Stimulated activated CD8-positive, alpha-beta memory T cell treated with anti-CD3 and anti-CD28 coated beads, Interleukin-7, amount 100 ng/mL, for 1 hour (primary cell): ENCODE measurements at places on chromosomes 5 and 9.
A peak's percentile ranks its signal among the peaks of the same experiment; 100 is the strongest.

- no peak for DNase-seq
Measured at GRCh38 chr5:73529081-73529480, 30.8 kb downstream of the BTF3 start.

DNA sequence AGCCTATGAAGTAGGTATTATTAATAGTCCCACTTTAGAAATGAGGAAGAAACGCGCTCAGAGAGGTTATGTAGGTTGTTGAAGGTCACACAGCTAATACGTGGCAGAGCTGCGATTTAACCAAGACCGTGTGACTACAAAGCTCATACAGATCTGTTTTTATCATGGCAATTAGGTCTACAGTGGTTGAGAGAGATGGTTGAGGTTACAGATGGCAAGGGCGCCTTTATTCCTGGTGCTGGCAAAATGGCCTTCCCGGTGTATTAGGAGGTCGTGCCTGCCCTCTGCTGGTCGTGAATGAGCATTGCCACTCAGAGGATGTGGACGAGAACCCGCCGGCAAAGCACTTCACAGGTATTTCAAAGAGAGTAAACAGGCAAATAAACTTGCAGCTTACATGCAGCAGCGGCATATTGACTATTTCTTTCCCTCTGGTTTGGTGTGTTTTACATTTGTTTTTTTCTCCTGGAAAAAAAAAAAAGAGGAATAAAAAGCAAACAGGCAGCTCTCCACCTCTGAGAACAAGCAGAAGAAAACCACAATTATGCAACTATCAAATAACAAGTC, 65.3 kb upstream of the EGFLAM start:
- peak; percentile 3 for DNase-seq

DNA sequence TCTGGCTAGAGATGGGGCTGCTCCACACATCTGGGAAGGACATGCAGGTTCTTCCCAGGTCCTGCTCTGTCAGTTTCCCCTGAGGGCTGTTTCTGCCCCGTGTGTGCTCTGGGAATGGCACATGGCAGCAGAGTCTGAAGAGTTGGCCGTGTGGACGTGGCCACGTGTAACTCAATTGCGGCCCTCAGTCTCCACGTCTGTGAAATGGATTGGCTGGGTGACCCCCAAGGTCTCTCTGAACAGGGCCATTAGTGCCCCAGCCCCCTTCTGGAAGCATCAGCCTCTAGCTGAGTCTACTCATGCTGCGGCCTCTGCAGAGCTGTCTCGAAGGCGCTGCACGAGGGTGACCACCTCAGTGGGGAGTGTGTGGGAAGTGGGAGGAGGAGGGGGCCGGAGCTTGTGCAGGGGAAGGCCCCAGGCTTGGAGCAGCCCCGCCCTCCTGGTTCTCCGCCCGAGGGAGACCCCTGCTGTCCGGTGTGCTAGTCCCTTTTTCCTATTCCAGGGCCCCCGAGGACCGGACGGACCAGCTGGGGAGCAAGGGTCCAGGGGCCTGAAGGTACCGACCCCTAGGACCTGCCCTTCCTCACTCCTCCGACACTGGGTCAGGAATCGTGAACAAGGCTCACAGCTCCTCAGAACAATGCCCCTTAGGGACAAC, 58.9 kb upstream of the ORM1 start:
- DNase-seq = no peak

- DNase-seq = no peak
Measured at GRCh38 chr9:98484162-98484561, 224.6 kb downstream of the GABBR2 start.

- no peak for DNase-seq
Measured at GRCh38 chr5:124869426-124870033, 123.1 kb upstream of the ZNF608 start.

- DNase-seq = no peak
Measured at GRCh38 chr9:83570359-83570758, 32.2 kb upstream of the FRMD3 start.

DNA sequence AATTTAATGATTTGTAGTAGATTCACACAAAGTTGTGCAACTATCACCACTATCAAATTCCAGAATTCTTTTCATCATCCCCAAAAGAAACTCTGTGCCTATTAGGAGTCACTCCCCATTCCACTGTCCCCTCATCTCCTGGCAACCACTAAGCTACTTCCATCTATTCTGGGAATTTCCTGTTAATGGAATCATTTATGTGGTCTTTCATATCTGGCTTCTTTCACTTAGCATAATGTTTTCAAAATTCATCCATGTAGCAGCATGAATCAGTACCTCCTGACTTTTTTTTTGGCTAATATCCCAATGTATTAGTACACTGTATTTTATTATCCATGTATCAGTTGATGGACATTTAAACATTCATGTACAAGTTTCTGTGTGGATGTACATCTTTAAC, 157.6 kb downstream of the TTC39B start:
- DNase-seq = no peak

- no peak for DNase-seq
Measured at GRCh38 chr9:123318961-123319421, 37.0 kb upstream of the CRB2 start.

- no peak for DNase-seq
Measured at GRCh38 chr5:78504704-78505677, 143.6 kb downstream of the LHFPL2 start.

- no peak for DNase-seq
Measured at GRCh38 chr5:158080112-158080511, 221.2 kb upstream of the CLINT1 start.

GRCh38 chr5:117539692-117540091, 965.1 kb upstream of the SEMA6A start:
- no peak for DNase-seq

- no peak for DNase-seq
Measured at GRCh38 chr5:111367115-111367514, 142.9 kb downstream of the CAMK4 start.

- no peak for DNase-seq
Measured at GRCh38 chr5:57741336-57741735, 258.7 kb upstream of the ACTBL2 start.

GRCh38 chr5:54902791-54903473, 82.5 kb downstream of the ESM1 start:
- DNase-seq = no peak

DNA sequence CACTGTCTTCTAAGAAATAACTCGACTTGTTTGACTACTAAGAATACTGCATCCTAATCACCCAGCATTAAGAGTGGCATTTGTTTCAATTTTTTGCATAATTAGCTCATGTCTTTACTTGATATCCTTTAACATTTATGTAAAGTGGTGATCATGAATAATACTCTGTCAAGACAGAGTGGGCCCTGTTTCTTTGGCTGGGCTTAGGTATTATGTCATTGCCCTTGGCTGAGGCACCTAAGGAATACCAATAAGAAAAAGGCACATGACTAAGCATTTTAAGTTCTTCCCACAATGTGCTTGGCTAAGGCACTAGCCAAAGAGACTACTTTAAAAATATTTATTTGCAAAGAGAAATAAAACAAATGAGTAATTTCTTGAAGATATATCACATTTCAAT, 308.1 kb downstream of the CTNND2 start:
- no peak for DNase-seq

DNA sequence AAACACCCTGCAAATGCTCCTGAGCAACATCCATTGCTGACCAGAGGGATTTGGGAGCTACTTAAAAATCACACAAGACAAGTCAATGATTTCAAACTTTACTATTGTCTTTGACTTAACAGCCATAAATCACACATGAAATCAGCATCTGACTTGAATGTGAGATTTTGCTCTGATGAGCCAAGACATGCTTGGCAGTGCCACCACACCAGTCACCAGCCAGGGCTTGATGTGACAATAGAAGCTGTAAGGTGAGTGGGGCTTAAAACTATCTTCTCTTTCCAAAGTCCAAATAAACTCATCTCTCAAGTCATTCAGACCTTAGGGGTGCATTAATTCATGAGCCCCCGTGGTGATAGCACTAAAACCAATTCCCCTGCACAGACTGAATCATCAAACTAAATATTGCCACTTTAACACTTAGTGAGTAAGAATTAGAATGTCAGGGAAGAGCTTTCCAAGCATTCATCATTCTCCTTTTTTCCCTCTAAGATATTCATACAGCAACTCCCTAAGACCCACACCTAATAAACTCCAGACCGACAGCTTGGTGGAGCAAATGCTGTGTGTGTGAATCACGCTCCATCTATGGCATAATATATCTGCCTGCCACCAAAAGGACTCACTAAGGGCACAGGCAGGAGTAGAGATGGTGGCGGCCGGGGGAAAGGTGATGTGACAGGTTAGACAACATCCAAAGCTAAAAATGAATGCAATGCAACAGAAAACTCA, 119.4 kb downstream of the SPOCK1 start:
- DNase-seq = no peak

DNA sequence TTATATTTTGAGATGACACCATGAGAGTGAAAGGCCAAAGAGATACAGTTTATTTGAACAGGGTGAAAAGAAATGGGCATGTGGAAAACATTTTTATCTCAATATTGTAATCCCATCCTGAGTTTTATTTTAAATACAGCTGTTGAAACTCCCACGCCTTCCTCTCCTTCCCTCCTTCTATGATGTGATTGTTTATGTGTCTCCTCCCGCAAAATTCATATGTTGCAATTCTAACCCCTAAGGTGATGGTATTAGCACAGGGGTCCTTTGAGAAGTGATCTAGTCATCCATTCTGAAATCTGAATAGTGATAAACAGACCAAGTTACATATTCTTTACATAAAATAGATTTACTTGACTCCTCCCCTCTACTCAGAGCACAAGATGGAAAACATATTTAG, 1275.4 kb upstream of the C9orf72 start:
- DNase-seq = no peak

- DNase-seq = no peak
Measured at GRCh38 chr9:118701985-118702384, 667.2 kb downstream of the BRINP1 start.

DNA sequence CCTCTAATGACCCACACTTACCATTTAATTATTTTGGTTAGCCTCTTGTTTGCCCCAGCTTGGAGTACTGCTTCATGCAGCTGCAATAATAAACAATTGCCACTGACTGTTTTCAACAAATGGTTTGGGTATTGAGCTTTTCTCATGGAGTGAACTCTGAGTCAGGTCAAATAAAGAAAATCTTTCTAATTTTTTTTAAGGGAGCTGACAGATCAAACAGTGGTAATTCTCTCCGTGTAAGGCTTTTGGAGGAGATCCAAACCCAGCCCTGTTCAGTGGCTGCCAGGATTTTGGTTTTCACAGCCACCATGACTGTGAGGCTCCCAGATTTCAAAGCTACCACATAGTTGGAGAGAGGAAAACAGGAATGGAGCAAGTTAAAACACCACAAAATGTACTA, 110.7 kb upstream of the EFNA5 start:
- no peak for DNase-seq

DNA sequence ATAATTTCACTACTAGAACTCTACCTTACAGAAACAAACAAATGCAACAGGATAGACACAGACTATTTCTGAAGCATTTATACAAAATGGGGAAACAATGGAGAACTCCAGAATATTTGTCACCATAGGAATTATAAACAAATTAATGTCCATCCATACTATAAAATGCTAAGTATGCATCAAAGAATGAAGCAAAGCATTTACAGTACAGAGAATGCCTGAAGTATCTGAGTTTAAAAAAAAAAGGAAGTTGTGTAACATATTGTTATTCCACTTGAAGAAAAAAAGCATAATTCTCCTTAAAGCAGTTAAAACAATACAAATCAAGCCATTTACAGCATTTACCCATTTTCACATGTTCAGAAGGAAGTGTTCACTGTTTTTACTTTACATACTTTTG, 53.0 kb downstream of the DROSHA start:
- no peak for DNase-seq

GRCh38 chr9:35937227-35937626, 20.7 kb downstream of the OR2S2 start:
- no peak for DNase-seq
